ENCODE measurements at places on chromosomes 3 and 15.

GRCh38 chr3:20043825-20044224, 3.6 kb downstream of the KAT2B start:
- no peak for DNase-seq

DNA sequence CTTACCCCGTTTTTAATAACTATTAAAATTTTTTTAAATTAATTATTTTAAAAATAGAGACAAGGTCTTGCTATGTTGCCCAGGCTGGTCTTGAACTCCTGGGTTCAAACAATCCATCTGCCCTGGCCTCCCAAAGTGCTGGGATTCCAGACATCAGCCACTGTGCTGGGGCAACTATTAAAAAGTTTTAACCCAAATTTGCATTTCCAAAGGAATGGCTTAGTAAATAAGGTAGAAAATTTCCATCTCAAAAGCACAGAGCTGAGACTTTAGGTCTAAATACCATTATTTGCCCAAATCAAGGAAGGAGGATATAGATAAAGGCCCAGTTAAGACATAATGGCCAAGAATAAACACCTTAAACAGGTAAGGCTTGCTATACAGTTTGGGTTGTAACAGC, 56.4 kb downstream of the MINDY4B start:
- no peak for DNase-seq

DNA sequence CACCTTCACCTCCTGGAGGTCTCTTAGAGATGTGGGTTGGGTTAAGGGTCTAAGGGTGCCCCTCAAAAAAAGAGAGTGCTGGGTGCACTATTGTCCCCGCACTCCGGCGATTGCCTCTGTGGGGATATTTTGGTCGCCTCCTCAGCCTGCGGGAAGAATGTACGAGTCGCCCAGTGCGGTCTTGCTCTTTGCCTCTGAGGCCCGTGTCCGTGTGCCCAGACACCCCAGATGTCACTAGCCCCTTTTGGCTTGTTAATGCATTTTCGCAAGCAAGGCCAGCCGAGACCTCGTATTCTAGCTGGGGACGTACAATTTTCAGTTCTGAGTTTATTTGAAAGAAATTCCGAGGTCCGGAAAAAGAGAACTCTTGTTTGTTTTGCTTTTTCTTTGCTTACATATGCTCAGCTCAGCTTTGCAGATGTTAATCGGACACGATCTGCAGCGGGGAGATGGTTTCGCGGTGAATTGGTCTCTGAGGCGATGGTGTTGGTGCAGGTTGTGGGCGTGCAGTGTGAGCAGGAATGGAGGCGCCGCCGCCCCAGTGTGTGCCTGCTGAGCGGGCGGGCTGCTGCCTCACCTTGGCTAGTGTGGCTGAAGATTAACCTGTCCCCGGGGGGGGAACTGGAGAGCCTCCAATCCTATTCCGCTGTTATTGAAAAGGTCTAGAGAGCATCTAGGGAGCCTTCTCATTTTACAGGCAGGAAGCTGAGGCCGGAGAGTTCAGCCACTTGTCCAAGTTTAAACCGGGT, 1.4 kb downstream of the ST6GAL1 start:
- peak; percentile 27 for DNase-seq

GRCh38 chr15:77251662-77252061, 168.2 kb downstream of the PEAK1 start:
- DNase-seq = peak; percentile 54

DNA sequence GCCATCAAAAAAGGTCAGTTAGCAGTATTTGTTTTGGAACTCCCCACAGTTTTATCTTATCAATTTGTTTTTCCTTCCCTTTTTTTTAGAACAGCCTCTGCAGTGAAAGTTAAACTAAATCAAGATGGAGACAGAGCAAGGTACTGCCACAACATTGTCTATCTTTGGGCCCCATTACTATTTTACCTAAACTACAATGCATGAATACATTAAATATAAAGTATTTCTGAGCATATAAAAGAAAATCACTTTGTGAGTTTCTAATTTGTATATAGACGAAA, 139.5 kb downstream of the MEIS2 start:
- no peak for DNase-seq

GRCh38 chr3:159884661-159885402, 103.8 kb upstream of the IL12A start:
- peak; percentile 69 for DNase-seq

DNA sequence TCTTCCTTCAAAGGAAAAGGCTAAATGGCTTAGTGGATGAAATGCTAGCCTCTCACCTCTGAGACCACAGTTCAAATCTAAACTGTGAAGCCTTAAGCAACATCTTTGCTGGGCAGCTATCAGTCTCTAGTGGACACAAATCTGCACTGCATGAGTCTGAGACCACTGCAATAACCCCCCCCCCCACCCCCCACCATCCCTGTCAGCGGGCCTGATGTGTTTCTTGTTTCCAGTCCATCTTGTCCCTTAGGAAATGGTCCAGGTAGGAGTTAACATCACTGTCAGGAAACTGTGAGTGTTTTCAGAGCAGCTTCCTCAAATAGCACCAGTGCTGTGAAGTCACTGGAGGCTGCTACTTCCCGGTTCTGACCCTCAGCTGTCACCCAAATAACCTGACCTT, 140.6 kb upstream of the TMCO5A start:
- no peak for DNase-seq

GRCh38 chr3:153820035-153820434, 301.2 kb upstream of the ARHGEF26 start:
- DNase-seq = peak; percentile 39

DNA sequence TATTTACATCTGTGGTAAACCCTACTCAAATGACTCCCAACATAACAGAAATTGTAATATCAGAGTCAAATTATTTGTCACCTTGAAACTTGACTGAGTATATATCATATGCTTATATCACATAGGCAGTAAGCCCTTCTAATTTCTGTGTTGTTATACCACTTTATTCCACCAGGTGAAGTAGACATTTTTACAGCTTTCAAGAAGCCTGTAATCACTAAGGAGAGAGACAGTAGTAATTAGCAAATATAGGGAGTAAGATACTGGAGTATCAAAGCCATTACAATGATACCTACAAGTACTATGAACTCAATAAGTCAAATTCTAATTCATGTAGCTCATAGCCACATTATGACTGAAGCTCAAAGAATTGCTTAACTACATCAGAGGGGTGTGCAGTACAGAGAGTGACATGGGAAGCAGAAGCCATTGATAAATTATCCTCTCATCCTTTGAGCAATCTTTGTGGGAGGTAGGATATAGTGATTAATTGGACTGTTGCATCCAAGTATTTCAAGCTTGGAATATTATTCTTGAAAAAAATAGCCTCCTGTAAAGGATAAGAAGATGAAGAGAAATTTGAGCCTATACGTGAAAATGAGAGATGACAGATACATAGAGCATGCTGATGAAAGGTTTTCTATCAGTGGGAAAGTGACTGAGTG, 1005.9 kb downstream of the ZPLD1 start:
- no peak for DNase-seq

DNA sequence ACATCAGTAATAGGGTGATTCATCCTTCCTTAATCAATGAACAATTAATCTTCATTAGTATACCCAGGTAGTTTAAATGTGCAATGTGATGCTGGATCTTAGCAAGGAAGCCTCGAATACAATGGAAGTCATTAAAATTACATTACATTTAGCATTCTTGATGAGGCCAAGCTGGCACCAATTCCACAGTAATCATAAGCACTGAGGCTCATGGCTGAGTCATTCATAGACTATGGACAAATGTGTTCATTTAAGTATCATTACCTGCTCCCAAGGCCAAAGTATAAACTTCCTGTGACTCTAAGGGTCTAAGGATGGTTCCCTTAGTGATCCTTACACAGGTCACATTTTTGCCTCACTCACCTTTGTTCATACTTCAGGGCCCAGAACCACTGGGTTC, 266.4 kb upstream of the CDIN1 start:
- DNase-seq = no peak

- DNase-seq = no peak
Observed at GRCh38 chr3:186248850-186249249, 113.2 kb downstream of the DGKG start.

DNA sequence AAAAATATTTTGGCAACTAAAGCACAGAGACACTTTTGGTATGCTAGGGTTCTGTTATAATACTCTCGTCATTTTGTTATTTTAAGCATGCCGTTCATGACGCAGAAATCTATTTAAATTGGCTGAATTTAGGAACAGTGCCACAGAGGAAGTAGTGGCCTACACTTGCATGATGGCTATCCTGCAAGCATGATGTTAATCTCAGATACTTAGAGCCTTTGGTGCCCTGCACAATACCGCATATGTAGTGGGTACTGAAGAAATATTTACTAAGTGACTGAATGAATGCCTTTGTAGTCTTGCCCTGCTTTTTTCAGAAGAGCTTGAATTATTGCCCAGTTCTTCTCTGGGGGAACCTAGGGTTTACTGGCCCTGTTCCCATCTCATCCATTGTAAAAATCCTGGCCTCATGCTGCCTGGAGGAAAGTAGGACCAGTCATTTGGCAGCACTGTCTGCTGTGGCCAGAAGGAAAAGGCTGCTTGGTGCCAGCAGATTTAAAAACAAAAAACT, 79.0 kb downstream of the SERPINI1 start:
- DNase-seq = no peak

DNA sequence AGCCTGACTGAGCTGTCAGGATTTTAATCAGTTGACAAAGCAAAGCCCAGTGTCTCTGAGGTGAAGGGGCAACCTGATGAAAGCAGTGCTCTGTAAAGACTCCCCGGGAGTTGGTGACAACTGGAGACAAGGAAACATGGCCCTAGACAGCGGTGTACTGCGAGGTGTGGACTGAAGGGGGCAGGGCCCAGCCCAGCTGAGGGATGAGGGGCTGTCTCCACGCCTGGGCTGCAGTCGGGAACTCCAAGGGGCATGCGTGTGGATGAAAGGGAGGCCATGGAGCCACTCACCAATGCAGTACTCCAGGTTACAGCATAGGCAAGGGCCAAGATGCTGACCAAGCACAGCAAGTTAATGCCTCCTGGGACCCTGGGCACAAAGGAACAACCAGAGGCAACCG, 45.1 kb downstream of the SCAP start:
- no peak for DNase-seq

- no peak for DNase-seq
Observed at GRCh38 chr3:10155658-10156057, 9.1 kb upstream of the IRAK2 start.

GRCh38 chr15:98164571-98164970, 204.1 kb downstream of the ARRDC4 start:
- DNase-seq = peak; percentile 61

DNA sequence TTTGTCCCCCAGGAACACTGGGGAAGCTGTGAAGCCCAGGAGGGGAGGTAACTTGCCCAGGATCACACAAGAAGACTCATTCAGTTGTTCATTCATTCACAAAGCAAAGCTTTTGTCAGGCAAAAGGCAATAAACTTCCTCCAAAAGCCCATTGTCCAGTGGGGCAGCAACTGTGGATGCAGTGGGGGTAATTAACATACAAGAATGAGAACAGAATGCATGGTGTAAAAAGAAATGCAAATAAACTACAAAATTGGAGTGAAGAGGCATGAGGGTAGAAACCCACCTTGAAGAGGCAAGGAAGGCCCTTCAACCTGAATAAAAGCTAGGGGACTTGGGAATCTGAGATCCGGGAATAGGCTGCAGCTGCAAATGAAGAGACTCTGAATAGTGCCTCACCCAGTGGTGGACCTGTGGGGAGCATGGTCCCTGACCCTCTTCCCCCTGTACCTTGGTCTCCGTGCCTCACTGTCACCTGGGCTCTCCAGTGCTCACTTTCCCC, 363.6 kb downstream of the CLSTN2 start:
- DNase-seq = no peak

DNA sequence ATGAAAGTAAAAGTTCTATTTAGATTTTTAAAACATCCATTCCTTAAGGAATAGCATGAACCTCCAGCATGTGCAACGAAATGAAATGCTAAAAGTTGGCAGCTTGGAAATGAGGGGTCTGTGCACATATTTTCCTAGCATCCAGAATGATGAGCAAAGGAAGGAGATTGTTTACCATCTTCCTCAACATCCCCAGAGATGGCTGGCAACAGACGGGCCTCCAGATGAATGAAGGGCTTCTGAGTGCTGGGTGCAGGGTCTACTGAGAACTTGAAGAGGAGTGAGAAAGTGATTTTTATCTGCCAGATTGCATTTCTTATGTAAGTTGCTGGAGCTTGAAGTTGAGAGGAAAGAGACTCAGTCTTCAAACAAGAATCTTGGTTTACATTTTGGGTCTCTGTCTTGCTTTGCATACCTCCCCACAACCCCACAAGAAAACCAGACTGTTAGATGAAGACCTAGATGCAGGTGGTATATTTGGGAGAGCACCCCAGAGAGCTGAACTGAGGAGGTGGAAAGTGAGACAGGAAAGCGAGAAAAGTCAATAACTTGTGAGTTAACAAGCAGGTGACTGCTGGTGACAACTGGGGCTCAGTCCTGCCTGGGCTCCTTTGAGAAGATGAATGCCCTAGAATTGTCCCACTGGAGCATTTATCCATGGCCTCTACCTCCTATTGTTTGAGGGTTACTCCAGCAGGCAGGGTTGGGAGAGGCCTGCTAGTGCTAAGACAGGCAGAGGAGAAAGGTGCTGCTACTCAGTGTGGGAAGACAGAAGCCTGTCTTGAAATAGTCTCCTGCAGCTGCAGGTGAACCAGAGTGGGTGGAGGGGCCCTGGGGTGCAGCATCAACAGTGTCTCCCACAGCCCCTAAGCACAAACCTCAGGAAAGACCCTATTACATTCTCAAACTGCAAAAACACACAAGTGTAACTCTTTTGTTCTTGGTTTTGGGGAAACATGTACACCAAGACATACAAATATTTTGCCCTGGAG, 10.5 kb upstream of the CCK start:
- no peak for DNase-seq

- peak; percentile 63 for DNase-seq
Observed at GRCh38 chr15:81939604-81940440, 106.0 kb downstream of the MEX3B start.

- DNase-seq = no peak
Observed at GRCh38 chr3:120909602-120909878, 1.5 kb downstream of the STXBP5L start.

DNA sequence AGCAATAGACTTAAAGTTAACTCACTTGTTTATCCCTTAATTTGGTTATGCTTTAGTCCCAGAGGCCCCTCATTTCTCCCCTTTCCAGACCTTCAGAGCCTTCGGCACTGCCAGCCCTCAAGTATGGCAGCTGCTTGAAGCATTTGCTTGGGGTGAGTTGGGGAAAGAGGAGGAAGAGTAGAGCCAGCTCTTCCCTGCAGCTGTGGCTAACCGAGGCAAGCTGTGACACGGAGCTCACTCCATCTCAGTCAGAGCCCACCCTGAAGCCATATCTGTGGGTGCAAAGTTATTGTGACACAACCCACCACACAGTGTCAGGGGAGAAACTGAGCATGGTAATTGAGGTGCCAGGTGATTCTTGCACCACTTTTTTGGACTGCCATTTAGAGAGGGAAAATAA, 66.1 kb downstream of the FILIP1L start:
- DNase-seq = no peak

DNA sequence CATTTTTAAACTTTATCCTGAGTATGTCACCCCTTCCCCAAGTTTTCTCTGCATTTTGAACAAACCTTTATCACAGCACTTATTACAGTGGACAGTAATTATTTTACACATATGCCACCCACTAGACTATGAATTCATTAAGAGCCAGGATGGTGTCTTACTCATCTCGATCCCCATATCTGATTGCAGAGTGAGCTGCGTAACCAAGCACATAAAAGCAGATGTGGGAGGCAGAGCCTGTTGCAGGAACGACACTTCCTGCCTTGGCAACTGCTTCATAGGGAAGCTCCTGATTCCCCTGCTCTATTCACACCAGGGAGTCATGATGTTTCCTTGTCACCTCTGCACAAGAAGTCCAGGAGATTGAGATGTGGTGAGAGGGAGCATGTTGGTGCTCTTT, 91.1 kb downstream of the MINAR1 start:
- no peak for DNase-seq
